Calu3 (cell line): ENCODE measurements at places on chromosomes 3 and 15. TPM values are rescaled to one million over a fixed set of nuclear protein-coding genes. Genes with fewer than 3 reads are reported as not detected.
A peak's percentile ranks its signal among the peaks of the same experiment; 100 is the strongest.

ITGA11 gene
- total RNA-seq = not detected in 2 replicates

GRCh38 chr15:96345560-96346399 is 15.3 kb downstream of the NR2F2 start:
- peak; percentile 80 for DNase-seq
- H3K27me3 ChIP-seq = no peaks in the 10 kb centered on the region
- no peak overlapping the region for H3K27ac ChIP-seq
- peaks cover 98% of the 10 kb centered on the region for H3K36me3 ChIP-seq
- H3K4me1 ChIP-seq = peaks cover 70% of the 10 kb centered on the region
- no peak overlapping the region for H3K4me3 ChIP-seq

GRCh38 chr15:38878926-38879325 is 314.3 kb upstream of the RASGRP1 start:
- no peaks in the 10 kb centered on the region for H3K27me3 ChIP-seq
- H3K27ac ChIP-seq = no peak overlapping the region
- no peaks in the 10 kb centered on the region for H3K36me3 ChIP-seq
- no peak overlapping the region for H3K4me3 ChIP-seq

- H3K27me3 ChIP-seq = no peaks in the 10 kb centered on the region
- H3K4me3 ChIP-seq = no peak overlapping the region
- H3K27ac ChIP-seq = no peak overlapping the region
- no peak for DNase-seq
- H3K4me1 ChIP-seq = no peaks in the 10 kb centered on the region
Observed at GRCh38 chr15:47003568-47003967, 713.7 kb upstream of the SEMA6D start.

LRRC49 gene
- total RNA-seq = 5.8 and 6.3 TPM in 2 replicates

GRCh38 chr15:79380755-79381497 is 51.2 kb upstream of the MINAR1 start:
- no peaks in the 10 kb centered on the region for H3K4me1 ChIP-seq
- no peak overlapping the region for H3K27ac ChIP-seq
- no peak overlapping the region for H3K4me3 ChIP-seq
- DNase-seq = peak; percentile 87
- H3K27me3 ChIP-seq = no peaks in the 10 kb centered on the region
- no peaks in the 10 kb centered on the region for H3K36me3 ChIP-seq

GRCh38 chr3:136909187-136909586 is 47.2 kb downstream of the NCK1 start:
- no peaks in the 10 kb centered on the region for H3K27me3 ChIP-seq
- H3K4me3 ChIP-seq = peak overlapping the region; percentile 39
- H3K36me3 ChIP-seq = peaks cover 16% of the 10 kb centered on the region

GRCh38 chr15:23578521-23579150 is 13.2 kb downstream of the MKRN3 start:
- H3K27me3 ChIP-seq = no peaks in the 10 kb centered on the region

GRCh38 chr3:122979211-122979610 is 48.4 kb downstream of the SEMA5B start:
- H3K36me3 ChIP-seq = no peaks in the 10 kb centered on the region
- no peak overlapping the region for H3K27ac ChIP-seq
- no peak overlapping the region for H3K4me3 ChIP-seq
- no peak for DNase-seq
- H3K27me3 ChIP-seq = peaks cover 50% of the 10 kb centered on the region

- no peak for DNase-seq
- H3K27me3 ChIP-seq = no peaks in the 10 kb centered on the region
- peaks cover 52% of the 10 kb centered on the region for H3K4me1 ChIP-seq
- H3K27ac ChIP-seq = peak overlapping the region; percentile 87
Observed at GRCh38 chr3:58058361-58059263, 50.4 kb downstream of the FLNB start.

FBXO40 gene
- not detected in 2 replicates for total RNA-seq

DNA sequence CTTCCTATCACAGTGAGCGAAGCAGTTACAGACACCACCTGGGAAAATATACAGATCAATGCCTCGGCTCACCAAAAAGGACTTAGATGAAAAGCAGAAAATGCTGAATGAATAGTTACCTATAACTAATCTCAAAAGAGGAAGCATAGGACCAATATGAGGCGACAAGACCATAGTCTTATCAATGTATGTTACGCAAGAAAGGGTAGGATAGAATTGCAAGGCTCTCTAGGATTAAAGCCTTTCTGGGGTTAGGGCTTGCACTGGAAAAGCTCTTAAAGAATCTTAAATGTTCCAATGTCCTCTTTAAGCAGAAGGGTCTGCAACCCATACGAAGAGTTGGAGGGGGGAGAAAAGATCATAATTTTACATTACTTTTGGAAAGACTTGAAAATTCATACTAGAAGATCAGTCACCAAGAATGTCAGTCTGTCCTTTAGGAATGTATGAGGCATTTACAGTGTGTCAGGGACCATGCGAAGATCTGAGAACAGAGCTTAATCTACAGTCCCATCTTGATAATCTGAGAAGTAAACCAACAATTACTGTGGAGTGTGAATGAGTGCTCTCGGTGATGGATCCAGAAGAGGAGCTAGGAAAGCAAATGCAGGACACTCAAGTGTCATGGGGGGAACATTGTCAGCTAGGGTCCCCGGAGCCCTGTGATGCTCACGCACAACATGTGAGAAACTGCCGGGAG is 185.9 kb downstream of the GREM1 start:
- no peaks in the 10 kb centered on the region for H3K4me1 ChIP-seq
- no peak for DNase-seq
- H3K4me3 ChIP-seq = no peak overlapping the region
- H3K36me3 ChIP-seq = no peaks in the 10 kb centered on the region
- H3K27ac ChIP-seq = no peak overlapping the region
- H3K27me3 ChIP-seq = no peaks in the 10 kb centered on the region

PROS1 gene
- 1.3 and 2.6 TPM in 2 replicates for total RNA-seq

ARID3B gene
- 10.6 and 11.2 TPM in 2 replicates for total RNA-seq

DNA sequence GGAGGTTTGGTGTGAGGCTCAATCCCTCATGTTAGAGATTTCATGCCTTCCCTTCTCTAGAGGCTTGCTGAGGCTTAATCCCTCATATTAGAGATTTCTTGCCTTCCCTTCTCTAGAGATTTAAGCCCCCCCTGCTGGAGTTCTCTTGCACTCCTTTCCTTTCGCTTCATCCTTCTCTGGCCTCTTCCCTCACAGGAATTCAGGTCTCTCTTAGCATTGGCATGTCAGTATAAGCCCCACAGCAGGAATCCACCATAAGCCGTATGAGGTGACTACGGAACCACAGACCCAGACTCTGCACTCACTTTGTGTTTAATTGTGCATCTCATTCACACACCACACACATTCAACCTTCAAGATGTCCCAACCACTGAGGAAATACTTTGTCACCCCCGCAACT is 338.6 kb upstream of the POU1F1 start:
- no peaks in the 10 kb centered on the region for H3K4me1 ChIP-seq
- H3K27ac ChIP-seq = no peak overlapping the region
- no peaks in the 10 kb centered on the region for H3K27me3 ChIP-seq

GRCh38 chr3:57959423-57960173 is 48.6 kb upstream of the FLNB start:
- peaks cover 30% of the 10 kb centered on the region for H3K4me1 ChIP-seq
- DNase-seq = peak; percentile 44
- peaks cover 5% of the 10 kb centered on the region for H3K36me3 ChIP-seq

- H3K36me3 ChIP-seq = peaks cover 5% of the 10 kb centered on the region
- no peak for DNase-seq
- peaks cover 1% of the 10 kb centered on the region for H3K4me1 ChIP-seq
- no peak overlapping the region for H3K27ac ChIP-seq
- H3K27me3 ChIP-seq = no peaks in the 10 kb centered on the region
- H3K4me3 ChIP-seq = no peak overlapping the region
Observed at GRCh38 chr15:45168286-45168685, 19.5 kb downstream of the SHF start.

GRCh38 chr15:99536422-99537040 is 29.3 kb upstream of the MEF2A start:
- no peak overlapping the region for H3K4me3 ChIP-seq
- H3K27ac ChIP-seq = no peak overlapping the region
- no peaks in the 10 kb centered on the region for H3K27me3 ChIP-seq
- no peak for DNase-seq
- no peaks in the 10 kb centered on the region for H3K36me3 ChIP-seq
